ENCODE measurements at places on chromosomes 5 and 9.

- no peak for DNase-seq
Observed at GRCh38 chr5:10691826-10692785, 68.9 kb downstream of the DAP start.

DNA sequence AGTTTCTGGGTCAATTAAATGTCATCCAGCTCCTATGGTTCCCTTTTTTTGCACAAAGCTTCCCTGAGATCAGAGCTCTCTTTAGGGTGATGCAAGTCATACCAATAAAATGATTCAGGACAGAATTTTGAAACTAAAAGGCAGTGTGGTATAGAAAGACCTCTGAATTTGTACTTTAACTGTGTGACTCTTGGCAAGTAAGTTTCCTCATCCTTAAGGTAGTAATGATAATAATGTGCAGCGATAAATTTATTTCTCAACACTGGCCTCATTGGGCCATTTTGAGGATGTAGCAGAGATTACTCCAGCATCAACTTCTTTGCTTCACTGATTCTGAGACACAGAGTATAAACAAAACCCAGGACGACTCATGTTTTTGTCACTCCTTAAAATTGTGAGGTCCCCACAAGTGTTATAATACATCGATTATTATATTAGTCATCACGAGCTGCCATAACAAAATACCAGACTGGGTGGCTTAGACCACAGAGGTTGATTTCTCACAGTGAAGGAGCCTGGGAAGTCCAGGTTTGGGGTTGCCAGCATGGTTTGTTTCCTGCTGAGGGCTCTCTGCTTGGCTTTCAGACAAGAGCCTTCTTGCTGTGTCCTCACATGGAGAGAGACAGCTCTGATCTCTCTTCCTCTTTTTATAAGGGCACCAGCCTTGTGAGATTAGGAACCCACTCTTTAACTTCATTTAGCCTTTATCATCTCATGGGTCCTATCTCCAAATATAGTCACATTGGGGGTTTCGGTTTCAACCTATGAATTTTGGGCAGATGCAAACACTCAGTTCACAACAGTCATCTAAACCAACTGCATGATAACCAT is 293.0 kb downstream of the ZNF608 start:
- DNase-seq, result no peak

GRCh38 chr9:8766096-8766495 is 966.5 kb upstream of the DMAC1 start:
- no peak for DNase-seq

- DNase-seq, result no peak
Observed at GRCh38 chr9:108296056-108296455, 559.7 kb downstream of the ACTL7B start.

DNA sequence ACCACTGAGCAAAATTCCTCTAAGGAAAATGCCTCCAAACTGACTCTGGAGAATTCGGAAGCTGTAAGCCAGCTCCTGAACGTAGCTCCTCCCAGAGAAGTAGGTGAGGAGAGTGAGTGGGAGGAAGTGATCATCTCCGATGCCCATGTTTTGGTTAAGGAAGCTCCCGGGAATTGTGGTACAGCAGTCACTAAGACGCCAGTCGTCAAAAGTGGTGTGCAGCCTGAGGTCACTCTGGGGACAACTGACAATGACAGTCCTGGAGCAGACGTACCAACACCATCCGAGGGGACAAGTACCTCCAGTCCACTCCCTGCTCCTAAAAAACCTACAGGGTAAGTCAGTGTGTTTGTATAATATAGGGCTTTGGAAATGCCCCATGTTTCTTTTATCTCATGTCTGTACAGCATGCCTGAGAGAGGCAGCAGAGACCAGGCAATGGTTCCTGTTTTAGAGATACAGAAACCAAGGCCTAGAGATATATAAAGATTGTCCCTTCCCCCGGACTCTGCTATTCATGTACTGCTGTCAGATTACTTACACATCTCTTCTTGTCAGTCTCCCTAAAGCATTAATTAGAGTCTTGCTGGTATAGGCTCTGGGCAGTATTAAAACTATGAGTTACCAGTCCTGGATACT is 23.9 kb downstream of the HMGXB3 start:
- no peak for DNase-seq

GRCh38 chr5:74262544-74263207 is 377.9 kb downstream of the ENC1 start:
- no peak for DNase-seq

- DNase-seq, result no peak
Observed at GRCh38 chr5:119353213-119353612, 2.6 kb upstream of the TNFAIP8 start.

DNA sequence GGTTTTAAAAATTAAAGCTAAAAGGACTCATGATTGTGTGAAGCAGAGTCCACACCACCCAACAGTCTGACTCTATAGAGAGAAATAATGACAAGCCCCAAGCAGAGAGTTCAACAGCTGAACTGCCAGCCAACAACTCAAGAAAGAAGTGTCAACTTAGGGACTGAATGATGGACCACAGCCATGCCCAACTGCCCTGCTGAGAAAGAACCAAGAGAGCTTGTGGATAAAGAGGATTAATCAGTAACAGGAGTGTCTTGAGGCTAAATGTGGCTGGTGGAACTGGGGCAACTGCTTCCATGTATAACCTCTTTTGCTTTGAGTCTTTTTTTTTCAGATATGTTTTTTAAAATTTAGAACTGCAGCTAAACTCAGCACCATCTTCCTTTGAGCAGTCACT is 109.3 kb downstream of the HSD17B3 start:
- no peak for DNase-seq

GRCh38 chr5:127025467-127025866 is 4.9 kb downstream of the MARCHF3 start:
- DNase-seq, result no peak

GRCh38 chr9:123985869-123986268 is 25.7 kb upstream of the LHX2 start:
- no peak for DNase-seq

DNA sequence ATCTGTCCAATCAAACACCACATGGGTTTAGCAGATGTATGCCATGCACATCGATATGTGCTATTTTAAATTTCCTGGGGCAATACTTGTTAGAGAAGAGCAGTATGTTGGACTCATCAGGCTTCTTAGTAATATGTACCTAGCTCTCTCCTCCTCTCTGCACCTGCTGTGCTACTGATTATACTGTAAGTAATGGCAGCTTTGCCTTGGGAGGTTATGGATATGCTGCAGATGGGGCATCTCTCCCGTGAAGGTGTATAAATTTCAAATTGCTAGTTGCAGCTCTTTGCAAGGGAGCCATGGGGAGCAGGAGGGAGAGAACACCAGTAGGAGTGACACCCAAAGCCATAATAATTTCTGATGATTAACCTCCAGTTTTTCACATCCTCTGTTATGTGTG is 101.5 kb downstream of the SPATA31D1 start:
- DNase-seq, result no peak

DNA sequence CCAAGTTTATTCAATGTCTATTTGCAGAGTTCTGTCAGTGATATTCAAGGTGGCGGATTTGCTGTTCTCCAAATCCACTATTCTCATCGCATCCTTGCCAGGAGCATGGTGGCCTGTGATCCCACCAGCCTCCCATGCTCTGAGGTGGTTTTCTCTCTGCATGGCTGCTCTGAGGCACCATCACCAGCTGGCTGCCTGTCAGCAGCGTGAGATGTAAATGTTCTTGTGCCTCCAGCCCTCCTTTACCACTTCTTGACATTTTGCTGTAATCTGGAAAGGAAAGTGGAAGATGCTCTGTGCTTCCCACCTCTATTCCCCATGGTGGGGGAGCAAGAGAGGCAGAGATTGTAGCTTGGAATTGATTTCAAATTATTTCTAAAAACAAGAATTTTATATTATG is 293.6 kb upstream of the SLC24A2 start:
- no peak for DNase-seq

DNA sequence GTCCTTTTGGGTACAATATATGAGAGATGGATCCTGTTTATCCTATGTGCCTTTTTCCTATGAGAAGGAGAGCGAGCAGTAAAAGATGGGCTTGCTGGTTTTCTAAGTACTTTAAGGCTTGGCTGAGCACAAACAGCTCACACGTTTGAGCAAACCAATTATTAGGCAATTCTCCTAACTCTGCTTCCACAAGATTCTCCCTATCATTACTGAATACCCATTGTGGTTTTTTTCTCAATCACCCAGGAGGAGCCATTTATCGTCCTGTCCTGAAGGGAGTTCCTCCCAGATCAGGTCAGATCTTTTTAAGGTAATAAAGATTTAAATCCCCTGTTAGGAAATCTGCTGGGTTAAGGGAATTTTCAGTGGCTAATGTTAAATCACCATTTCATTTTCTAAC is 19.4 kb upstream of the C1QTNF3 start:
- no peak for DNase-seq

- DNase-seq, result no peak
Observed at GRCh38 chr5:96692441-96692840, 30.3 kb downstream of the CAST start.

GRCh38 chr5:173450188-173450587 is 122.0 kb upstream of the STC2 start:
- no peak for DNase-seq

DNA sequence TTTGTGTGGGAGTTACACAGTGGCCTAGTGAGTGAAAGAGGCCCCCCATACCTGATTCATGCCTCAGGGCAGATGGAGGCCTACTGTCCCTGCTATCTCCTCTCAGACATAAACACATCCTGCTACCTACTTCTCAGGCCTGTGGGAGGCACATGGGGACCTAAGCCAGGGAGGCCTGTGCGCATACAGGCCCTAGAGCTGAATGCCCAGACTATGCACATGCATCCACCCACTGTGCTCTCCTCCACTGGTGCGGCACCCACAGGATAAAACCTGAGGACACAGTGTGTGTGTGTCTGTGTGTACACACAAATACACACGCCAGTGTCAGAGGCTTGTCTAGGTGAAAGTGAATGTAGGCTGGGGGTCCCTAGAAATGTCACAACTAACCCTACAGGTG is 1.4 kb downstream of the PAX5 start:
- DNase-seq, result no peak

DNA sequence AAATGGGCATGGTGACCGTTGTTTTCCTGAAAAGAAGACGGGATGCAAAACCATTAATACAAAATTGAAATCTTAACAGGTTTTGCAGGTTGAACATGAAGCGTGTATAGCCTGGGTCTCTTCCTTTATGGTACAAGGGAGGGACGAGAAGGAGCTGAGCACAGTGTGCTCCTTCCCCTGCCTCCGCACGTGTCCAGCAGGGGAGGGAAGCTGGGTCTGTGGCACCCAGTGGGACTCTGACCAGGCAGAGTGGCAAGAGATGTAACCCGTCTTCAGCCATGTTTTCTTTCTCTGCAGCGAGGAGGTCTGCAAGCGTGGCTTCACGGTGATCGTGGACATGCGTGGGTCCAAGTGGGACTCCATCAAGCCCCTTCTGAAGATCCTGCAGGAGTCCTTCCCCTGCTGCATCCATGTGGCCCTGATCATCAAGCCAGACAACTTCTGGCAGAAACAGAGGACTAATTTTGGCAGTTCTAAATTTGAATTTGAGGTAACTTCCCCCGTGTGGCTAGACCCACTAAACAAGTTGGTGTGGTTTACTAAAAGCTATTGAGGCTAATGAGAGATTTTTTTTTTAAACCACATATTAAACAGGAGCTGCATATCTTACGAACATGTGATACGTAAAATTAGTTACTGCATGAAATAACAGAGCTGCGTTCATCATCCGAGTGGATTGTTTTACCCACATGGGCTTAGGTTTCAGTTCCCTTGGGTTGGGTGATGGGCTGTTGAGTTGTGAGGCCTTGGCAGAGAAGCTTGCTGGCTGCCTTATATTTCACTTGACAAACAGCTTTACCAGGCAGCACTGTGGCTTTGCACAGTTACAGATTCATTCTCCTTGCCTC is 143.7 kb downstream of the TRIO start:
- DNase-seq, result no peak

GRCh38 chr9:93033531-93033930 is 25.0 kb upstream of the SUSD3 start:
- no peak for DNase-seq

DNA sequence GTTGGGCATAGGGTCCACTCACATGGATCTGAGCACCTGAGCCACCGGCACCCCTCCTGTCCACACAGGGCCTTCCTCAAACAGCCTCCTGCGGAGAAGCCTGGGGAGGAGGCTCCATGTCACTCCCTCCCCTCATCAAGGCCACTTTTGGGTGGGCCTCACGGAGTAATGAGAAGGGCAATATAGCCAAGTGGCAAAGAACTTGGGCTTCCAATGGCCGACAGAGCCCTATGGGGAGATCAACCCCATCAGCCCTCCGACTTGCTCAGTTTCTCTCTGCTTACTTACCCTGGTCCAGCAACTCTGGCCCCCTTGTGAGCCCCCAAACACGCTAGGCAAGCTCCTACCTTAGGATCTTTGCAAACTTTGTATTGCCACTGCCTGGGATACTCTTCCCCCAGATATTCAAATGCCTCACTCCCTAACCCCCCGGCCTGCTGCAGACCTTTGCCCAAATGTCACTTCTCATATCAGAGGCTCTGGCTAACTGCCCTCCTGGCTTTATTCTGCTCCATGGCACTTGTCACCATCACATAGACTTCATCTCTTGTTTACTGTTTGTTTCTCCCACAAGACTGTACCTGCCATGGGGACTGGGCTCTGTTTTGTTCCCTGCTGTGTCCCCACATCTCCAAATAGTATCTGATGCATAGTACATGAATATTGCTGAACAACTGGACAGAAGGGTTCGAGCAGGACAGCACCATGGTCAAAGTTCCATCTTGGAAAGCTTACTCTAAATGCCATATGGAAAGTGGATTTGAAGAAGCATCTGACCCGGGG is 220.8 kb downstream of the FSTL4 start:
- peak; percentile 32 for DNase-seq

- peak; percentile 65 for DNase-seq
Observed at GRCh38 chr5:172133359-172134029, 54.5 kb downstream of the STK10 start.

GRCh38 chr5:6358434-6358820 is 19.9 kb downstream of the MED10 start:
- DNase-seq, result peak; percentile 19

GRCh38 chr9:128142061-128142460 is 7.2 kb upstream of the LCN2 start:
- no peak for DNase-seq

GRCh38 chr5:71747182-71747581 is 28.1 kb downstream of the CARTPT start:
- no peak for DNase-seq

DNA sequence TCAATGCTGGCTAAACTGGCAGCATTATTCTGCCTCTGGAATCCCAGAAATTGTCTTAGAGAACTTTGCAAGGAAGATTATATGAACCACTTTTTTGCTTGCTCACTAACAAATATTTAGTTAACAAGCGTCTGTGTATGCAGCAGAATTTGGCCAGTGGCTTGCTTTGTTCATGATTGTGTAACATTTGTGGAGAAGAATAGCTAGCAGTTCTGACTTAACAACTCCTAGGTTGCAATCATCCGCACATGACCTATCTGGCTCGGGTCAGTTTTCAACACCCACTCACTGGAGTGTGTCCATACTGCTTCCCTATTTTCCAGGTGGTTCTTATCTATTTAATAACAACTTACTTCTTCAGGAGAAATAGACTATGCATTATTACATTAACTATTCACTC is 98.5 kb downstream of the SNX18 start:
- DNase-seq, result peak; percentile 69

DNA sequence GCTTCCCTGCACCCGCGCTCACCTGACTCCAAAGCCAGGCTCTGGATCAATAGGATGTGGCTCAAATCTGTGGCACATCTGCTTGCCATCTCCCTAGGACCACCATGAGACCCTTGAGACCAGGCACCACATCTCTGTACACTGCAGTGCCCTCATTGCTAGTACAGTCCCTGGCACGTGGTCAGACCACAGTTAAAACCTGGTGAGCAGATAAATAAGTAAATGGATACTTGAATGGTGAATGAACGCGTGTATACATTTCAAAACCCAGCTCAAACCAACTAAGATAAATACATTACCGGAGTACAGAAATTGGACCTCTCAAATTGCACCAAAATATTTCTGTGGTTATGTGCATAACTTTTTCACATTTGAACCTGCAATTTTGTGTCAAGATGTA is 221.2 kb upstream of the IRX4 start:
- no peak for DNase-seq
